ENCODE measurements at places on chromosomes 11 and 22. TPM values are rescaled to one million over a fixed set of nuclear protein-coding genes. Genes with fewer than 3 reads are reported as not detected.

CNTF gene
- 0.96 TPM for total RNA-seq

- no peak for DNase-seq
These were observed 28.2 kb upstream of the E2F8 start for GRCh38 chr11:19268909-19269308.

DNA sequence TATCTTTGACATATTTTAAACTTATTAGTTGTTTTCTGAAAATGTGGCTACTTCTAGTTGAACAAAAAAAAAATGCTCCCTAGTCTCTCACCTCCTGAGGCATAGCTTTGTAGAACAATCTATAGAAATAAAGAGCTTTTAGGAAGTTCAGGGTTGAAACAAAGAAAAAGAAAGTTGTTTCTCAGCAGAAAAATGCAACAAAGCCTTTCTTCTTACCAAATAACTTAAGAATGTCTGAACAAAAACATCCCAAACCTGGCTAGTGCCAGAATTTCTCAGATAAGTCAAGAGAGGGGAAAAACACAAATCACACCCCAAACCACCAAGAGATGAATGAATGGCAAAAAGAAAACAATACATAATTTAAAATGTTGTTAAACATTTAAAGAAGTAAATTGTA lies 114.1 kb downstream of the MAML2 start:
- DNase-seq: no peak

DNA sequence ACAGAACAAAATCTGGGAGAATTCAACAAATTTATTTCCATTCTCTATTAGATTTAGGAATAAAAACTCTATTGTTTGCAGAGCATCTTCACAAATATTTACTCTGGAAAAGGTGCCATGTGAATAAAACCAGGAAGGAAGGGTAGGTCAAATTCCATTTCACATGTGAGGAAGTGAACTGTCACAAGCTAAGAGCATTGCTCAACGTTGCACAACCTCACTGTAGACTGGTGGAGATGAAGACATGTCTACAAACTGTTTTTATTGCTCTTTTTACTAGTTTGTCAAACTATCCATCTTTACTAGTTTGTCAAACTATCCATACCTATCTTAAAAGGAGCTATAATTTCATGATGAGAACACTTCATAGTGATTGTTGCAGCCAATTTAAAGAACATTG lies 236.4 kb downstream of the CNTN5 start:
- DNase-seq: no peak

DNA sequence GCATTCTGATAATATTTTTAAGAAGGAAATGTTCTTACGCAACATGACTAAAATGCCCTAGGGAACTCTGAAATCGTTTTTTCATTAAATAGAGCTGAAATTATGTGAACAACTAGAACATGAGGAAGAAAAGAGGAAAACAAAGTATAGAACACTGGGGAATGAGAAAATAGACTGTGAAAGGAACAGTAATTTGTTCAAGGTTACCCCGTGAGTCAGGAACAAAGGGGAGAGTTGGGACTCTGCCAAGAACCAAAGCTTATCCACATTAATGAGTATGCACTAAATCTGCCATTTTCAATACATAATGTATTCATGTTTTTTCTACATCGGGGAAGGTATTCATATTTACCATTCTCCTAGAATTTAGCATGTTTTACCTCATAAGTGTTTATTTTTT lies 961.8 kb upstream of the CCDC90B start:
- no peak for DNase-seq

GRCh38 chr11:130629039-130629438 lies 180.6 kb downstream of the ADAMTS15 start:
- DNase-seq: no peak

SPDYC gene
- total RNA-seq: not detected
